Choroid plexus epithelial cell (primary cell): ENCODE measurements at places on chromosomes 5 and 9.

GRCh38 chr9:130487500-130487899 lies 42.7 kb downstream of the ASS1 start:
- DNase-seq = no peak

DNA sequence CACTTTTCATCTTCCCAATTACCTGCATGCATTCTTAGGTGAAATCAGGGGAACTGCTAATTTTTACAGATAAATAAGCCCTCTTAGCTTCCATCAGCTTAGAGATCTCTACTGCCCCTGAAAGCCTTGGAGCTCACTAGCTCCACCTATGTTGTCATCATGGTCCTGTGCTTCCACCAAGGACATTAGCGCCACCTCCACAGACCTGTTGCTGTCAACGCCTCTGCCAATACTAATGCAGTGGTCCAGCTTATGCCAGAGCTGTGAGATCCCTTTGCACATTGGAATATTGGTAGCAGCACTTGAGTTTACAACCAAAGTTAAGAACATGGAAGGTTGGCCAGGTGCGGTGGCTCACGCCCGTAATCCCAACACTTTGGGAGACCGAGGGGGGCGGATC lies 7.7 kb upstream of the SHISAL2B start:
- no peak for DNase-seq

DNA sequence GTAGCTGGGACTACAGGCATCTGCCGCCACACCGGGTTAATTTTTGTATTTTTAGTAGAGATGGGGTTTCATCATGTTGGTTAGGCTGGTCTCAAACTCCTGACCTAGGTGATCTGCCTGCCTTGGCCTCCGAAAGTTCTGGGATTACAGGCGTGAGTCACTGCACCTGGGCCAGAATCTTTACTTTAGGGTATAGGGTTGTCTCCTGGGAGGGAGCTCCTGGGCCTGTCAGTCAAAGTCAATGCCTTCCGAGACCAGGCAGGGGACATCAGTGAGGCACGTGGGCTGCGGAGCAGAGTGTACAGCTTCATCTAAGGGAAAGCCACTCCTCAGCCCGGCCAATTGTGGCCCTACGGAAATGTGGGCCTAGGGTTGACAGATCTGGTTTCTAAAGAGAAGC lies 108.6 kb downstream of the FGF18 start:
- no peak for DNase-seq

DNA sequence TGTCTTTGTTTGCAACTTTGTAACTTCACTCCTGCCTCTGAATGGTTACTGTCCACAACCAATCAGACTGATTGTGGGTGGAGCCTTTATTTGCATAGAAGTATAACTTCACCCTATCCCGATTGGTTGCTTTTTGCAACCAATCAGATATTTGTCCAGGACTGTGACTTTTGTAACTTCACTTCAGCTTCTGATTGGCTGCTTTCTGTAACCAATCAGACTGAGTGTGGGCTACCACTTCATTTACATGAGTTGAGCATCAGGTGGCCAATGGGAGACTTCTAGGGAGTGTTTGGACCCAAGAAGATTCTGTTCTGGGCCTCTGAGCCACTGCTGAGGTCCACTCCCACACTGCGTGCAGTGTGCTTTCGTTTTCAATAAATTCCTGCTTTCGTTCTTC lies 1810.7 kb upstream of the CDH6 start:
- no peak for DNase-seq

DNA sequence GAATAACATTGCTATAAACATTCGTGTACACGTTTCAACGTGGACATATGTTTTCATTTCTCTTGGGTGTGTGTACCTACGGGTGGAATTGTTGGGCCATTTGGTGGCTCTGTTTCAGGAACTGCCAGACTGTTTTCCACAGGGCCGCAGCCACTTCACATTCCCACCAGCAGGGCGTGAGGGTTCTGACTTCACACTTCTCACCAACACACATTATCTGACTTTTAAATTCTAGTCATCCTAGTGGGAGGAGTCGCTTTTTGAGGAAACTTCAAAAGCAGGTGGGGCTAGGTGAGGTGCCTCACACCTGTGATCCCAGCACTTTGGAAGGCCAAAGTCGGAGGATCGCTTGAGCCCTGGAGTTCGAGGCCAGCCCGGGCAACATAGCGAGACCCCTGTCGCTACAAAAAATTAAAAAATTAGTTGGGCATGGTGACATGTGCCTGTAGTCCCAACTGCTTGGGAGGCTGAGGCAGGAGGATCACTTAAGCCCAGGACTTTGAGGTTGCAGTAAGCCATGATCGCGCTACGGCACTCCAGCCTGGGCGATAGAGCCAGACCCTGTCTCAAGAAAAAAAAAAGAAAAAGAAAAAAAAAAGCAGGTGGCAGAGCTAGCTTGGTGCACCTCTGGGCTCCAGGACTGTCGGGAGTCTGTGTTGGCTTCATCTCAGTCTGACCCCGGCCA lies 28.5 kb downstream of the TSPAN17 start:
- DNase-seq = peak; percentile 54

DNA sequence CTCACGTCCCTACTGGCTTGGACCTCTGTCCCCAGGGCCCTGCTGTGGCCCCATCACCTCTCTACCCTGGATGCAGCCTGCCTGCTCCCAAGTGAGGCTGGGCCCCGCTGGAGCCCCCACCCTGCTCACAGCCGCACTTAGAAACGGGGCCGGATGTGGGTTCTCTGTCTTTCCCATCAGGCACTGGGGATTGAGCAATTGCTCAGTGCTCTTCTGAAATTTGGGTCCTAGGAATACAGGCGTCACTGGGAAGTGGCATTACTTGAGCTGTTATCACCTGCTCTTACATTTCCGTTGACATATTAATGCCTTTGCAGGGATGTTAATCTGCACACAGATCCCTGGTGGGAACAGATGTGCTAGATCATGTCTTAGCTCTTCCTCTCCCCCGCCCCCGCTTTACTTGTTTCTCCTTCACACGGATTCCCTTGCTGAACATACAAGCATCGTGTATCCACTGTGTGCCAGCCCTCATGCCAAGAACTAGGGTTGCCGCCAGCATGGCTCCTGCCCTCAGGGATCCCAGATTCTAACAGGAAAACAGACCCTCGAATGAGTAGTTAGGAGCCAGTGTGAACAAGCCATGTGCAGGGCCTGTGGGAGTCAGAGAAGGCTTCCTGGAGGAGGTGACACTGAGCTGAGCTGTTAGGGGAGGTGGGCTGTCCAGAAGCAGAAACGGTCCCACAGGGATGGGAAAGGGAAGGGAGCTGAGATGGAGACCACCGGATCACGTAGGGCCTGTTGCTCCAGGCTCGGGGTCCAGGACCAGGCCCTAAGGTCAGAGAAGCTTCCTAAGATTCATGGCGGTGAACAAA lies 65.1 kb downstream of the NEK6 start:
- no peak for DNase-seq

- no peak for DNase-seq
These were observed 17.3 kb downstream of the TRUB2 start for GRCh38 chr9:128304971-128305288.

- no peak for DNase-seq
These were observed 405.6 kb downstream of the BRINP1 start for GRCh38 chr9:118963674-118964073.

DNA sequence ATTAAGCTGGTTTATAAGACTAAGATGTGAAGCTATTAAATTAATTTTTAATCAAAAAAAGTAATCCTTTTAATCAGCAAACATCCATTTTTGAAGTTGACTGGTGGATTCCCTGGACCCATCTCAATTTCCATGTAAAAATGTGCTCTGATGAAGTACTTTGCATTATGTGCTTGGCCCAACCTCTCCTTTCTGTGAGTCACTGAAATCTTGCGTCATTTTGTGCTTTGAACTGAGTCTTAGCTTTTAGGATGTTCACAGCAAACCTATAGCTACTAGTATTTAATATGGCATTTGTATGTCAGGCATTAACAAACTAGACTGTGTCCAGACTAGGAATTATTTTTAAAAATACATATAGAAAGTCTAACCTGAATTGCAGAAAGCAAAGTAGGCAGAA lies 55.0 kb upstream of the CDH12 start:
- DNase-seq = peak; percentile 79

GRCh38 chr5:81995407-81995806 lies 23.6 kb downstream of the ATG10 start:
- DNase-seq = no peak

GRCh38 chr5:89930591-89931392 lies 478.8 kb downstream of the CETN3 start:
- DNase-seq = peak; percentile 65

DNA sequence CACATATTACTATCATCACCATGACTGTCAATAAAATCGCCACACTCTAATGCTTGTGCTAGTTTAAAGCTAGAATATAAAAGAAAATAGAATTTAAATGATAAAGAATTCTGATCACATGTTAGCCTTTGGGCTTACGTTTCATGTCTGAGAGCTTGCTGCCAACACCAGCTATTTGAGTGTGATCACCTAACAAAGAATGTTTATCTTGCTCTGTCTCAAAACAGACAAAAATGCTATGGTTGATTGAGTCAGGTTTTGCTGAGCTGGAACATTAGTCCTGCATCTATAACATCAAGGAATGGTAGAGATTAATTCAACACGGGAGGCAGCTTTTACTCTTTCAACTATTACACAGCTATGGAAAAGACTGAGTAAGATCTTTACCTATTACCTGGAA lies 50.7 kb downstream of the MSX2 start:
- DNase-seq = no peak

GRCh38 chr5:88671505-88672499 lies 211.2 kb downstream of the MEF2C start:
- DNase-seq = no peak
